ENCODE measurements at places on chromosomes 3 and 15. TPM values are rescaled to one million over a fixed set of nuclear protein-coding genes. Genes with fewer than 3 reads are reported as not detected.

Gene LMAN1L
- total RNA-seq, result not detected

Gene TRH
- not detected for total RNA-seq

Gene SCG5
- 46.2 TPM for total RNA-seq

Gene PCNP
- total RNA-seq, result 117 TPM

Gene SLC27A2
- 0.66 TPM for total RNA-seq

Gene XIRP1
- not detected for total RNA-seq

Gene SYNM
- total RNA-seq, result 8.6 TPM

DNA sequence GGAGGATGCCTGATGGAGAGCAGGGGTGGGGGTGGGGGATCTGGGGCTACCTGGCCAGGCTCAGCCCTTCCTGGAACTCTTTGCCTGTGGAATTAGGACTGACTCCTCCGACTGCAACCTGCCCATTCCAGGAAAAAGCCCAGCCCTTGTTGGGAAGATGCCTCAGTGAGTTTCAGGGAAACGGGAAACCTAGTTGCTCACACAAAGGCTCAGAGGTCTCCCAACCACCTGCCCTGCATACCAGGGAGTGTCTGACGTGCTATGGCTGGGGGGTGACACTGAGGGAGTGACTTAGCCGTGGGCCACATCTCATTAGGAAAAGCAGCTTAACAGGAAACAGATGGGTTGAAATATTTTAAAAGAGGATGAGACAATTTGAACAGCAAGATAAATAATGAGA is 27.9 kb downstream of the CYP8B1 start:
- DNase-seq, result no peak

- DNase-seq, result peak; percentile 37
Observed at GRCh38 chr3:74546426-74546825, 68.0 kb downstream of the CNTN3 start.

DNA sequence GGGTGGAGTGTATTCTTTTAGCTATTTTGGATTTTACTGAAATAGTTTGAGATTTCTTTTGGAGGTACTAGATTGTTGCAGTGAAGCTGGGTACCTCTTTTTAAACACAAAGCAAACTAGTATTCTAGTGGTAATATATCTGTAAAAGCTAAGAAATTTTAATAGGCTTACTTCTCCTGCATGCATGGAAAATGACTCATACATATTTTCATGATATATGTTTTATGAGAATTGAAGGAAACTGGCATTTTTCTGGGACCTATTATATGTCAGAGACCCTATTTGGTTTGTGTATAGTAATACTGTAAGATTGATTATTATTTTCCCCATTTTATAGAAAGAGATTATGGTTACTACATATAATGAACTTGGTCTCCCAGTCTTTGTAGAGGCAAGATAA is 851.0 kb downstream of the DIPK2A start:
- peak; percentile 7 for DNase-seq

DNA sequence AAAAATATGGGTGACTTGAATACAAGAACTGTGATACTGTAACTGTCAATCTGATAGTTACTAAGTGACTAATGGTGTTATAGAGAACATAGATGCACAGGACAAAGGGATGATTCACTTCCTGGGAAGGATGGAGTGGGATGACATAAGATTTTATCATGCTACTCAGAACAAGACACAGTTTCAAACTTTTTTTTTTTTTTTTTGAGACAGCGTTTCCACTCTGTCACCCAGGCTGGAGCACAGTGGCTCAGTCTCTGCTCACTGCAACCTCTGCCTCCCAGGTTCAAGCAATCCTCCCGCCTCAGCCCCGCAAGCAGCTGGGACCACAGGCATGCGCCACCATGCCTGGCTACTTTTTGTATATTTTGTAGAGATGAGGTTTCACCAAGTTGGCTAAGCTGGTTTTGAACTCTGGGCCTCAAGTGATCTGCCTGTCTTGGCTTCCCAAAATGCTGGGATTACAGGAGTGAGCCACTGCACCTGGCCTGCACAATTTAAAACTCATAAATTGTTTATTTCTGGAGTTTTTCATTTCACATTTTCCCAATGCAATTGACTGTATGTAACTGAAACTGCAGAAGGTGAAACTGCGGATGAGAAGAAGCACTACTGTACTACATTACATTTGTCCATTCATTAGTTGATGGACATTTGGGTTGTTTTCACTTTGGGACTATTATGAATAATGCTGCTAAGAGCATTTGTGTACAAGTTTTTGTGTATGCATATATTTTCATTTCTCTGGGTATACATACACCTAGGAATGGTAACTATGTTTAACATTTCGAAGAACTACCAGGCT is 40.6 kb downstream of the ADIPOQ start:
- DNase-seq, result peak; percentile 86

- peak; percentile 41 for DNase-seq
Observed at GRCh38 chr3:129121016-129121791, 400 bp downstream of the RAB43 start.

GRCh38 chr3:61173676-61174075 is 77.6 kb downstream of the FHIT start:
- DNase-seq, result no peak

DNA sequence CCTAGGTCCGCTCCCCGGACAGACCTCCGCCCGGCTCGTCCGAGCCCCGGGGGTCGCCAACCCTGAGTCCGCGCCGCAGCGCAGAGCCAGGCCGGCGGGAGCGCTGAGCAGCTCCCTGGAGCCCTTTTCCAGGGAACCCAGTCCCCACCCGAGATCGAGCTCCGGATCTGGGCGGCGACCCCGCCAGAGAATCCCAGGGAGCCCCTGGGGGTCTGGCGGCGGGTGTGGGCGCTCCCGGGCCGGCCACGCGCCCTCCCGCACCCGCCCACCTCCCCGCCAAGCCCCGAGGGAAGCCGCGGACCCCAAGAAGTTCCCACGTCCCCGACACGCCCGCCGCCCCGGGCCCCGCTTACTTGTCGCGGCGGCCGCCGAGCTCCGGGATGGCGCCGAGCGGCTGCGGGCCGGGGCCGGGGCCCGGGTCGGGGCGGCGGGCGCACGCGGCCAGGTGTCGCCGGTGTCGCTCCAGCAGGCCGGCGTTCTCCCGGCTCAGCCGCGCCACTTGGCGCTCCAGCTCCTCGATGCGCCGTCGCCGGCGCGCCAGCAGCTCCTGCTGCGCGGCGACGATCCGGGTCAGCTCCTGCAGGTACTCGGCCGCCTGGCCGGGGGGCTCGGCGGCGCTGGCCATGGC is 137.7 kb downstream of the NUP210 start:
- no peak for DNase-seq

- no peak for DNase-seq
Observed at GRCh38 chr3:122183893-122184590, 574 bp downstream of the CASR start.

DNA sequence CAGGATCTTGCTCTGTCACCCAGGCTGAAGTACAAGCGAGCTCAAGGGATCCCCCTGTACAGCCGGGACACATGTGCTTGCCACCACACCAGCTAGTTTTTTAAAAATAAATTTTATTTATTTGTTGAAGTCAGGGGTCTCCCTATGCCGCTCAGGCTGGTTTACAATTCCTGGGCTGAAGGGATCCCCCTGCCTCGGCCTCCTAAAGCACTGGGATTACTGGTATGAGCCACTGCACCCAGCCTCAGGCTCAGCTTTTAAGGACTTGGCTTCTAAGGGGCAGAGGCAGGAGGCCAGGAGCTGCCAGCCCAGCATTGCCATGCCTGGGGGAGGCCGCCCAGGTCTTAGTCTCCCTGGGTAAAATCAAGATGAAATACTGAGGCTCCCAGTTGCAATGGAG is 37.3 kb downstream of the HCN4 start:
- no peak for DNase-seq

GRCh38 chr3:23430781-23431398 is 227.8 kb downstream of the UBE2E2 start:
- DNase-seq, result no peak

DNA sequence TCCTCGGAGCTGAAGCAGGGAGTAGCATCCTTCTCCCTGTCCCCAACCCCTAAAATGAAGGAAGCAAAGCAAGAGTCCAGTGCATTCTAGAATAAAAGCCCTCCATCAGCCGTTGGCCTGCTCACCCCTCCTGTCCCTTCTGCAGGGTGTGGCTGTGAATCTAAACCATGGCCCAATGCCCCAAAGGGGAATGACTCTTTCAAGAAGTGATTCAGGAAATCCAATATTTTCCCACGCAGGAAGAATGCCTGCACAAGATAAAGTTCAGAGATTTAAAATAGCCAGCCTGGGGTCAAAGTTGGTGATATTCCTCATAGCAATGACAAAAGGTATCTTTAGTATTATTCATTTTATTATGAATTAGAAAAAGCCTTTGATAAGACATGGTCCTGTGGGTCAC is 38.5 kb downstream of the SLCO2A1 start:
- DNase-seq, result peak; percentile 27

Measured in fibroblast of lung (primary cell).